ENCODE measurements at places on chromosomes 2 and 18.

- H3K36me3 ChIP-seq: no peaks in the 10 kb centered on the region
- H3K4me1 ChIP-seq: no peaks in the 10 kb centered on the region
- no peak overlapping the region for H3K27ac ChIP-seq
- H3K4me3 ChIP-seq: no peak overlapping the region
- no peaks in the 10 kb centered on the region for H3K27me3 ChIP-seq
Measured at GRCh38 chr2:40434731-40435271, 17.1 kb downstream of the SLC8A1 start.

DNA sequence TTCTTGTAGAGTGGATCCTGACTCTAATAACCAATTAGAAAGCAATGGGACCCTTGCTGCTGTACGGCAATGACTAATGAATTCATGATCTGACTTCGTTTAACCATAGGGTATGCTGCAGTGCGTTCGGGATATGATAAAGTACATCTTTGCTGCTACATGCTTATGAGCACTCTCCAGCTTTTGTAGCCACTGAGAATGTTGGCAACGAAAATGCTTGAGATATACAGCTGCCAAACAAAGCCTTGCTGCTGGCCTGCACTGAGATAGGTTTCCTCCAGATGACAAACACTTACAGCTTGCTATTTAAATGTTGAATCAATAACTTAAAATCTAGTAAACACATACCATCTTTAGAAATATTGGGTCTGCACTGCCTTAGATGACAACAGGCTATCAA, 372.4 kb upstream of the SLC8A1 start:
- no peaks in the 10 kb centered on the region for H3K27me3 ChIP-seq
- H3K4me1 ChIP-seq: no peaks in the 10 kb centered on the region
- no peak overlapping the region for H3K27ac ChIP-seq
- DNase-seq: no peak

- no peak overlapping the region for H3K4me3 ChIP-seq
- H3K27me3 ChIP-seq: no peaks in the 10 kb centered on the region
- H3K4me1 ChIP-seq: no peaks in the 10 kb centered on the region
- no peak for DNase-seq
- H3K27ac ChIP-seq: no peak overlapping the region
Measured at GRCh38 chr2:230772156-230772555, 59.5 kb downstream of the CAB39 start.

- H3K36me3 ChIP-seq: no peaks in the 10 kb centered on the region
- no peaks in the 10 kb centered on the region for H3K4me1 ChIP-seq
- no peak overlapping the region for H3K27ac ChIP-seq
- H3K4me3 ChIP-seq: no peak overlapping the region
- DNase-seq: no peak
- H3K27me3 ChIP-seq: no peaks in the 10 kb centered on the region
Measured at GRCh38 chr18:50142441-50143120, 52.4 kb downstream of the MYO5B start.

- DNase-seq: no peak
- H3K4me1 ChIP-seq: peaks cover 6% of the 10 kb centered on the region
- H3K36me3 ChIP-seq: no peaks in the 10 kb centered on the region
- peak within 1 kb of the TSS; percentile 66 for H3K4me3 ChIP-seq
- H3K27ac ChIP-seq: no peak within 1 kb of the TSS
- H3K27me3 ChIP-seq: no peaks in the 10 kb centered on the region
Measured at GRCh38 chr2:28810384-28811285, at the start of gene SPDYA. SPDYA (plus strand) TSS chr2:28810834; CDS start chr2:28816015, 5,181 bp downstream.

- H3K4me3 ChIP-seq: no peak overlapping the region
- H3K27me3 ChIP-seq: no peaks in the 10 kb centered on the region
- no peak for DNase-seq
- H3K27ac ChIP-seq: no peak overlapping the region
Measured at GRCh38 chr18:32208023-32208422, 18.2 kb downstream of the MEP1B start.

GRCh38 chr2:26848336-26849055, 564 bp downstream of the DPYSL5 start:
- DNase-seq: no peak
- H3K36me3 ChIP-seq: no peaks in the 10 kb centered on the region
- H3K4me1 ChIP-seq: no peaks in the 10 kb centered on the region
- H3K27ac ChIP-seq: no peak overlapping the region
- H3K4me3 ChIP-seq: no peak overlapping the region
- peaks cover 27% of the 10 kb centered on the region for H3K27me3 ChIP-seq

DNA sequence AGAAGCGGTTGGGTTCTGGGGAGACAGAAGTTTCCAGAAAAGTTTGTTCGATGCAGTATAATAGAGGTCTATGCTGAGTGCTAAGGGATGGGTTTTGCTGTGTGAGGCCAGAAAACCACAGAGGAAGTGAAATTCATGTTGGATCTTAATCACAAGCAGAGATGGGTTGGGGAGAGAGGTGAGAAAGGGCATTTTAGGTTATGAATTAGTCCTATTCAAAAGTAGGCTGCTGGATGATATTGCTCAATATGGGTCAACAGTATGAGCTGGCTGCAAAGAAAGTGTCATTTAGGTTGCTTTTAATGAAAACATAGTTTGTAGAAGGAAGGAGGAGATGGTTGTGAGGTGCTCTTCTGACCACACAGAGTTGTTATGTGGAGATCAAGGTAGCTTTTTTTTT, 118.8 kb upstream of the LHCGR start:
- no peaks in the 10 kb centered on the region for H3K36me3 ChIP-seq
- H3K27ac ChIP-seq: no peak overlapping the region
- H3K4me1 ChIP-seq: no peaks in the 10 kb centered on the region
- DNase-seq: no peak
- H3K27me3 ChIP-seq: no peaks in the 10 kb centered on the region

GRCh38 chr2:108367561-108368175, 10.1 kb upstream of the SULT1C4 start:
- no peak overlapping the region for H3K4me3 ChIP-seq
- H3K27me3 ChIP-seq: no peaks in the 10 kb centered on the region
- H3K27ac ChIP-seq: no peak overlapping the region
- H3K4me1 ChIP-seq: peaks cover 11% of the 10 kb centered on the region
- H3K36me3 ChIP-seq: no peaks in the 10 kb centered on the region
- DNase-seq: no peak

- H3K27me3 ChIP-seq: no peaks in the 10 kb centered on the region
- H3K27ac ChIP-seq: no peak overlapping the region
Measured at GRCh38 chr18:74784752-74785151, 187.1 kb downstream of the ZNF407 start.

GRCh38 chr2:195437521-195437920, 219.5 kb upstream of the SLC39A10 start:
- H3K4me3 ChIP-seq: no peak overlapping the region
- no peaks in the 10 kb centered on the region for H3K27me3 ChIP-seq
- no peaks in the 10 kb centered on the region for H3K4me1 ChIP-seq
- no peaks in the 10 kb centered on the region for H3K36me3 ChIP-seq
- no peak overlapping the region for H3K27ac ChIP-seq
- DNase-seq: no peak

DNA sequence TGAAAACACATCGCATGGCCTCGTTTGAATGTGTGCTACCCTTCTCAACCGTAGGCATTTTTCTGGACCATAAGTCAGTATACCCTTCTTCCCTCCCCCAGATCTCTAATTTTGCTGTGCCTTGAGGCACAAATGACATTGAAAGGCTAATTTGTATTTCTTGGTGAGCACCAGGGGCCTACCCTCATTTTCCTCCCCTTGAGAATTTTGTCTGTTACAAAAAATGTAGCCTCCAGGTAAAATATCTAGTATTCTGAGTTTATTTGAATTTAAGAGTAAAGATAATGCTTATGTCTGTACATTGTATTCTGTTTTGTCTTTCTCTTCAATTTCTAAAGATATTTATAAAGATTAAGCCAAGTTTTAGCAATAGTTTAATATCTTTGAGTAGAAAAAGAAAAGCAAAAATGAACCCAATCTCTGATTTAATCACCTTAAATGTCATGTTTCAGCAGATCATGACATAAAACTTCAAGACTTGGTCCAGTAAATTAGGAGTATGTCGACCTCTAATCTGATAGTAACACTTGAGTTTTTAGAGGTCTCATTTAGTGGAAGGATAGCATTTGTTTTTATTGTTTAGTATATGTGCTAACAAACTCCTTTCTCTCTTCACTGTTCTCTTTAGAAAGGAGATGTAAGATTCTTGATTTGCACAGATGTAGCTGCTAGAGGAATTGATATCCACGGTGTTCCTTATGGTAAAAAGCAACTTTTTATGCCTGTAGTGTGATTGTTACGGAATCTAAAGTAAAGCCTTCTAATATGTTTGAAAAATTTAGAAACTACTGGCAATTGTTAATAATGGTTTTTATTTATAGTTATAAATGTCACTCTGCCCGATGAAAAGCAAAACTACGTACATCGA, 36.4 kb downstream of the DDX1 start:
- no peak overlapping the region for H3K4me3 ChIP-seq
- no peaks in the 10 kb centered on the region for H3K4me1 ChIP-seq
- H3K27ac ChIP-seq: no peak overlapping the region
- DNase-seq: no peak
- H3K36me3 ChIP-seq: peaks cover 8% of the 10 kb centered on the region

DNA sequence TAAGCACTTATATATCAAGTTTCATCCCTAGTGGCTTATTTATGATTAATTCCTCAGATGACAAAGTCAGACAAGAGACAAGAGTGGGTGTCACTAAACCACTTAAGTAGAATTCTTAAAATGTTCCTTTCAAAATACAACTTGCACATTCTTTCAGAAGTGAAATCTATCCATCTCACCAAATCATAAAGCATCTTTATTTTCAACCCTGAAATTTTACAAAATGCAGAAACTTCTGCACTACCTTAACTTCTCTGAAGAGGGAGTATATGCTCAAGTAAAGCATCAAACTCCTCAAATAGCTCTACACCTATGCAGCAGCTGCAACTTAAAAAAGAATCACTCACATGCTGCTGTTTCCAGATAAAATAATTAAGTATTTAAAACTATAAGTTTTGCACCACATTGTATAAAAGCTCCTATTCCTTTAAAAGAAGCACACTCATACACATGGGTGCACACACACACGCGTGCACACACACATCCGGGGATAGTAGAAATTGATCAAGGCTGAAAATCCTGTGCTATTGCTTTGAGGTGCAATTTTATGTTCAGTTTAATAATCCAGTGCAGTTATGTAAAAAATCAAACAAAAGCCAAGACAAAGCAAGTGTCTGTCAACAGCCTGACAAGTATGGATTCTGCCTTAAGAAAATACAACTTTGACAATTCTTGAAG, 244.5 kb downstream of the TCF4 start:
- H3K27me3 ChIP-seq: peaks cover 3% of the 10 kb centered on the region
- no peak for DNase-seq
- no peaks in the 10 kb centered on the region for H3K4me1 ChIP-seq

DNA sequence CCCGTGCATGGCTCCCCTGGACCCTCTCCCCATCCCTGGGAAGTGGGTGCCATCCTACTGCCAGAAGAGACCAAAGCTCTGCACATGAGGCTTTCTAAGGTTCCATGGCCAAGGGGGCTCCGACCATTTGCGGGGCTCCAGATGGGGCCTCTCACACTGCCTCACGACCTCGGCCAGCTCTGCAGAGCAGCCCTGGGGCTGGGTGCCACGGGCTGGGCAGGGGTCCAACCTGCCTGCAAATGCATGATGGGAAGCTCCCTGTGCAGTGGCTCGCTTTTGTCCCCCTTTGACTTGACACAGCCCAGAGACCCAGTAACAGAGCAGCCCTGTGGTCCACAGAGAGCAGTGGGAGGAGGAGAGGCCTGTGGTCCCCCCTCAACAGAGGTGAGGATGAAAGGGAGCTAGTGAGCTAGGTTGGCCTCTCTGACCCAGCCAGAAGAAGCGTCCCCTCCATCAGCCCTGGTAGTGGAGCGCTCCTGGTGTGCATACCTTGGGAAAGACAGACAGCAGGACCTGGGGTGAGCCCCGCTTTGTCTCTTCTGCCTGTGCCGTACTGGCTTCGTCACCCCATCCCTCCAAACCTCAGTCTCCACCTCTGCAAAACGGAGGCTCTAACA, 174.1 kb downstream of the DDX1 start:
- H3K27me3 ChIP-seq: no peaks in the 10 kb centered on the region
- no peak overlapping the region for H3K4me3 ChIP-seq
- no peaks in the 10 kb centered on the region for H3K36me3 ChIP-seq
- DNase-seq: no peak

DNA sequence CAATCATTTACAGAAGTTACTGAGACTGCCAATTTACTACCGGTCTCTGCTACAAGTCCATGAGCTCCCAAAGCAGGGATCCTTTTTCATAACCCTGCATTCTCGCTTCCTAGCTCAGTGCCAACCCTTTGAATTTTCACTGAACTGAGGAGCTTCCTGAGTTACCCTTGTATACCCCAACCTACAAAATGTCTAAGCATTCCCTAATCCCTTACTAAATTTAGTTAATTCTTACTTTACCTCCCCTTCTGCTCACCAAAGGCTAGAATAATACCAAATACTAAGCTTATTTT, 9.6 kb downstream of the MAT2A start:
- H3K27me3 ChIP-seq: no peaks in the 10 kb centered on the region
- no peaks in the 10 kb centered on the region for H3K4me1 ChIP-seq
- DNase-seq: no peak
- H3K36me3 ChIP-seq: peaks cover 8% of the 10 kb centered on the region
- H3K27ac ChIP-seq: no peak overlapping the region
- no peak overlapping the region for H3K4me3 ChIP-seq

DNA sequence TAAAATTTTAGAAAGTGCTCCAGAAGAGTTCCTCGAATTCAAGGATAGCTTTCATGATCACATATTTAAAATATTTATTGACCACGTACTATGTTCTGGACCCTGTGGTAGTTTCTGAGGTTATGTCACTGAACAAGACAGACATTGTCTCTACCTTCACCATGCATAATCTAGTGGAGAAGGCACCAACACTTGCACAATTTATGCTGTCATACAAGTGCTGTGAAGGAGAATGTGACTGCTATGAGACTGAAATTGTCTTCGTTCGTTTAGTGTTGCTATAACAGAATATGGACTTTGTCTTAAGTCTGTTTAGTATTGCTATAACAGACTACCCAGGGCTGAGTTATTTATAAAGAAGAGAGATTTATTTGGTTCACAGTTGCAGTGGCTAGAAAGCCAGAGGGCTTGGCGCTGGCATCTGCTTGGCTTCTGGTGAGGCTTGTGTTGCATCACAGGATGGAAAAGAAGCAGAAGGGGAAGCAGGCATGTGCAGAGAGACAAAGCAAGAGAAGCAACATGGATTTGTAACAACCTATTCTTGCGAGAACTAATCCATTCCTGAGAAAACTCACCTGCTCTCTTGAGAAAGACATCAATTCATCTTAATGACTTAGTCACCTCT, 50.0 kb upstream of the RFX8 start:
- H3K27ac ChIP-seq: no peak overlapping the region
- H3K27me3 ChIP-seq: no peaks in the 10 kb centered on the region
- H3K4me3 ChIP-seq: no peak overlapping the region
- H3K4me1 ChIP-seq: no peaks in the 10 kb centered on the region

- DNase-seq: peak; percentile 19
- no peaks in the 10 kb centered on the region for H3K27me3 ChIP-seq
- no peaks in the 10 kb centered on the region for H3K4me1 ChIP-seq
- H3K27ac ChIP-seq: no peak overlapping the region
Measured at GRCh38 chr2:208072250-208072892, 47.0 kb upstream of the PLEKHM3 start.

- DNase-seq: no peak
- H3K4me3 ChIP-seq: no peak overlapping the region
- H3K4me1 ChIP-seq: no peaks in the 10 kb centered on the region
- no peaks in the 10 kb centered on the region for H3K27me3 ChIP-seq
- no peak overlapping the region for H3K27ac ChIP-seq
Measured at GRCh38 chr2:120052597-120052996, 39.7 kb downstream of the EPB41L5 start.

Measured in GM12878 (cell line).